ENCODE measurements at places on chromosomes 7 and 10.

- peak; percentile 90 for DNase-seq
Measured at GRCh38 chr10:60661637-60662036, 116.6 kb upstream of the CDK1 start.

DNA sequence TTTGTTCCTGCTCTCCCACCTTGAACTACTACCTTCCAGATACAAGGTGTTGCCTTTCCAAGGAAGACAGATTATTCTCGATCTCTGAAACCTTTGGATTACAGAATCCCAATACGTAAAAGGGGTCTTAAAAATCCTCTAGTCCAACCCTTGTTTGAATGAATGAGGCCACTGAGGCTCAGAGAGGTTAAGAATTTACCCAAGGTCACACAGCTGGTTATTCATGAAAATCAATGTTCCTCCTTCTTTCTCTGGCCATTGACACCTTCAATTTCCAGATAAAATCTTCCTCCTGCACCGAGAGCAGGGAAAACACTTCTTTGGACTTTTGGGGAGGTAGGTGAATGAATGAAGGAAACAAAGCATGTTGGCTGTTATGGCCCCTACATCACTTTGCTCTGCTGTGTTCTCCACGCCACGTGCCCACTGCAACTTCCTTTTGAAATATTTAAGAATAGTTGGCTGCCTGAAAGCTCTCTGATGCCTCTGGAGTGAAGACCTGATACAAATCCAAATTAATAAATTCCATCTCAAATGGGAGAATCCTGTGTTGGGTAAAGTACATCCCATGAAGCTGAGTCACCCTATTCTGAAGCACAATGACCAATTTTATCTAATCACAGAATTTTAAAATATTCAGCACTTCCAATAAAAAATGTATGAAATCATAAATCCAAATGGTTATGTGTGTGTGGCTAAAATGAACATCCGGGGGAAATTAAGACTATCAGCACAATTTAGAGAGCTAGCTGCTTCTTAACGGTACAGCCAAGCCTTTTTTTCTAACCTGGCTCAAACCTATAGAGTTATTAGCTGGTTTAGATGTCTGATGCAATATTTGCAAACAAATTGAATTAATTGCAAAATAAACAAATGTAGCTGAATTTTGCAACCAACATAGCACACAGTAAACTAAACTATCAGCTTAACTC is 7.3 kb downstream of the SVIL start:
- DNase-seq: peak; percentile 71

GRCh38 chr7:39735903-39736302 is 112.5 kb downstream of the RALA start:
- peak; percentile 86 for DNase-seq

GRCh38 chr10:117734731-117735405 is 192.3 kb downstream of the EMX2 start:
- DNase-seq: no peak

DNA sequence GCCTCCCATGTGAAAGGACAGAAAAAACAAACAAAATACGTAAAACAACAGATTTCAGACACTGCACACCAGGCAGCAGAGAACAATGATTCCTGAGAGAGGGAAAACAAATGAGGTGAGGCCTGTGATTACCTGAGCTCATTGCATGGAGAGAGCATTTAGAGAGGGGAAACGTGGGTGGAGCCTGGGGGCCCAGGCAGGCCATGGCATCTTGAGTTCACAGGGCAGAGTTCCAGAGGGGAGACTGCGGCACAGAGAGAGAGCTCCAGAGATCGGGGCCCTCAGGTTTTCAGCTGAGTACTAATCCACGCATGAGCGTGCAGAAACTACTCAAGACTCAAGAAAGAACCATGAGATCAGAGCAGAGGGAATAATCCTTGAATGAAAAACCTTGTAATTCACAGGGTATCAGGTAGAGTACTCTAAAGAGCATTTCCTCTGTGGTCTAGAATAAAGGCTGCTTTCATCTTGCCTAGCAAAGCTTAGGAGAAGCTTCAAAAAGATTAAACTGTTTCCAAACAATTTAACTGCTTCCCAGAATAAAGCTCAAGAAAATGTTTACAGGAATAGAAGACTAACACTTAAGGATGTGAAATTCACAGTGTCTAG is 46.6 kb upstream of the ARHGAP12 start:
- DNase-seq: no peak

GRCh38 chr7:45151131-45151684 is 6.4 kb upstream of the RAMP3 start:
- DNase-seq: no peak

DNA sequence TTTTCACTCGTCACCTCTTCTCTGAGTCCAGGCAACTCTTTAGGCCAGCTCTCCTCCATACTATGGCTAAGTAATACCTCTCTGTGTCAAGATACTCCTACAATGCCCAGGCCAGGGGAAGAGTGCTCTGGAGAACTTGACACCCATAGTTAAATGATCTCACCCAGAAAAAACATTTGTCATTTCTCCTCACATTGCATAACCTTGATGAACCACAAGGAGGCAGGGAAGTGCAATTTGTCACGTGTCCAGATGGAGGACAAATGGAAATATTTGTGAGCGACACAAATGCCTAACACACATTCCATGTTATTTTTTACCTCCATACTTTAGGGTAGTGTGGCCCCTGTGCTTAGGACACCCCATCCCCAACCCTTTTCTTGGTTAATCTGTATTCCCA is 78.3 kb downstream of the HTR7 start:
- peak; percentile 17 for DNase-seq

- DNase-seq: peak; percentile 46
Measured at GRCh38 chr7:94509264-94509886, at the start of gene CASD1. Gene CASD1 (plus strand): TSS chr7:94509809. CDS start chr7:94510085, 276 bp downstream.

- no peak for DNase-seq
Measured at GRCh38 chr10:128567551-128567950, 441.3 kb upstream of the MKI67 start.

DNA sequence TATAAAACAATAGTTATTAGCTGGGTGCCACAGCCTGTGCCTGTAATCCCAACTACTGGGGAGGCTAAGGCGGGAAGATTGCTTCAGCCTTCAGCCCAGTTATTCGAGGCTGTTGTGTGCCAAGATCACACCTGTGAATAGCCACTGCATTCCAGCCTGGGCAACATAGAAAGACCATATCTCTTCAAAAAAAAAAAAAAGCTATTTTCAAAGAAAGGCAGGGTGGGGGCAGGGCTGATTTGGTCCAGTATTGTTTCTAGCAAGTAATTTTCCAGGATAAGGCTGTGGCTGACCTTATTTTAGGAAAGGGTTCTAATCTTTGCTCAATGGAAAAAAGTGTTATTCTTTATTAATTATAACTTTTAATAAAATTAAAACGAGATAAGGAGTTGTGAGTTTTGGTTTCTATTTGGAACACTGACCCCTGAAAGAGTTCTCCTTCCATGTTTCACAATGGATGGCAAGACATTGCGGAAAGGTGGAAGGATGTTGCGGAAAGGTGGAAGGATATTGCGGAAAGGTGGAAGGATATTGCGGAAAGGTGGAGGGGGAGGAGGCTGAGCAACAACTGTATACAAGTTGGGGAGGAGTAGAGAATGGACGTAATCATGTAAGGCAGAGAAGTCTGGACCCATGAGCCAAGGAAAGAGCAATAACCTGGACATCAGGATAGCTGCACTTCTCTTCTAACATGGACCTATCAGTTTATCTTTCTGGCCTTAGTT is 1.5 kb upstream of the C1GALT1 start:
- no peak for DNase-seq

- no peak for DNase-seq
Measured at GRCh38 chr10:44807451-44807850, 103.7 kb upstream of the TMEM72 start.

DNA sequence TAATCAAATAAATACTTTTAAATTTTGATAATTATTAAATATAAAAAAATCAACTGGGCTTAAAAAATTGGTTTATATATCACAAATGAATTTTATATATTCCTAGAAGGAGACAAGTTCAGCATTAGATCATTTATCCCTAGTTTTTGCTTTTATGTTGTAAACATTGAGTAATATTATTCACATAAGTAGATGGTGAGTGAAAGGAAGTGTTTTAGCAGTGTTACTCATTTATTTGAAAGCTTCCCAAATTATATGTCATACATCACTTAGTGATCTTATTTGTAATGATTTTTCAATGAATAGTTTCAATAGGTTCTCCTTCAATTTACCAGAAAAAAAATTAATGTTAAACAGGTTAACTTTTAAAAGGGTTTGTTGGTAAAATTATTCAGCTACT is 15.8 kb downstream of the KLLN start:
- no peak for DNase-seq

DNA sequence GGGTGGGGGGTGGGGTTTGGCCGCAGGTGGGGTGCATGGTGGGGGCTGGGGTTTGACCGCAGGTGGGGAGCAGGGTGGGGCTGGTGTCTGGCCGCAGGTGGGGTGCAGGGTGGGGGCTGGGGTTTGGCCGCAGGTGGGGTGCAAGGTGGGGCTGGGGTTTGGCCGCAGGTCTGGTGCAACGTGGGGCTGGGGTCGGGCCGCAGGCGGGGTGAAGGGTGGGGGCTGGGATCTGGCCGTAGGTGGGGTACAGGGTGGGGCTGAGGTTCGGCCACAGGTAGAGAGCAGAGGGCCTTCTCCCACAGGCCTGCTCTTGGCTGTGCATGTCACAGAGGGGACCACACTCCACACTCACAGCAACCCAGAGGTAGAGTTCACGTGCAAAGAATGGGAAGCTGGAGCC is 586.6 kb downstream of the PTPRN2 start:
- DNase-seq: no peak

DNA sequence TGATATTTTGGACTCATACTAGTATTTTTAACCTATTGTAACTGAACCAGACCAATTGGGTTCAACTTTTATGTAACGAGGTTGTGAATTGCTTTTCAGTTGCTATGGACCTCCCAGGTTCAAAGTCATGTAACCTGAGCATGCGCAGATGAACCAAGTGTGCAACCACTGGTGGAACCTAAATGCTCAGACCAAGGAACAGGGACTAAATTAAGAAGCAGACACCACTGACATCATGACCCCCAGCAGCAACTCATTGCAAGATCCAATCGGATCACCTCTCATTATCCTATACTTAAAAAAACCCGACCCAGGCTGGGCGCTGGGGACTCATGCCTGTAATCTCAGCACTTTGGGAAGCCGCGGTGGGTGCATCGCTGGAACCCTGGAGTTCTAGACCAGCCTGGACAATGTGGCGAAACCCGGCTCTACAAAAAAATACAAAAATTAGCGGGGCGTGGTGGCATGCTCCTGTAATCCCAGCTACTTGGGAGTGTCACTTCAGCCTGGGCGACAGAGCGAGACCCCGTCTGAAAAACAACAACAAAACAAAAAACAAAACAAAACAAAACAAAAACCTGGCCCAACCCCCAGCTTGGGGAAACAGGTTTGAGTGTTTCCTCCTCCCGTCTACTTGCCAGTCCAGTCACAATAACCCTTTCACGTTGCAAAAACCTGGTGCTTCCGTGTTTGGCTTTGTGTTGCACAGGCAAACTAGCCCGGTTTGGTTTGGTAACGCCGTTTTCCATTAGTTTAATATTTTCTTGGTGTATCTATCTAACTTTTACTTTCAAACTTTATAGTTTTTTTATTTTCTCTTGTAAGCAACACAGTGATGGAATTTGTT is 11.3 kb upstream of the ZNF518A start:
- no peak for DNase-seq

DNA sequence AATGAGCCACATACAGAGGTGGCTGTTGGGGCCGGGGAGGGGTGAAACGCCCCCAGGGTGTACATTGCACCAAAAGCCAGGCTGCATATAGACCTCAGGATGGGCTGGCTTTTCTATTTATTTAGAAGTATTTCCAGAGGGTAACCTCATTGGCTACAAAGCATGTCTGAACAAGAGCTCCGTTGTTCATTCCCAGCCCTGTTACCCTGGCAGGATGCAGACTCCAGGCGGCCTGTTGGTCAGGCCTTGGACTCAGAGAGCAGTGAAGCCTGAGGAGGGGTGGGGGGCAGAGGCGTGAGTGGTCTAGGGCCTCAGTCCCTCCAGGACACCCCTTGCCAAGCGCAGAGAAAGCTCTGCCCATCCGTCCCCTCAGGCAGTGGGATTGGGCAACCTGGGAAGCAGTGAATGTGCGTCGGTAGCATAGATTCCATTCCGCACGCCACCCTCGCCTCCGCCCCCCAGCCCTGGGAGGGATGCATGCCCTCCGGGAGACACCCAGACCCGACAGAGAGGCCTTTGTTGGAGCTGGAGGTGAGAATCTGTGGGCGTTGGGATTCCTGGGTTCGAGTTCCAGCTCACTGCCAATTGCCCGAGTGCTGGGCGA is 41.9 kb downstream of the TCF7L2 start:
- no peak for DNase-seq

DNA sequence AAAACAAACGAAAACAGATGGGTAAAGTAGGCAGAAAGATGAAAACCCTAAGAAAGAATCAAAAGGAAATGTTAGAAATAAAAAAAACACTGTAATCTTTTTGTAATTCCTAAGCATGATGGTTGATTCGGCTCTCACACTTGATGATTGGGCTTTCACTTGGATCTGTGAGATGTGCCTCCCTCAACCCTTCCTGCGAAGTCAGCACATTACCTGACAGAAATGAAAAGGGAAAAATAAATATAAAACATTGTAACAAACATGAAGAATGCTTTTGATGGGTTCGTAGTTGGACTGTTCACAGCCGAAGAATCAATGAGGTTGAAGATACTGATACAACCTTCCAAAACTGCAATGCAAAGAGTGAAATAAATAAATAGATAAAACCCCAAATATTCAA is 99.8 kb downstream of the AKR1D1 start:
- DNase-seq: no peak

DNA sequence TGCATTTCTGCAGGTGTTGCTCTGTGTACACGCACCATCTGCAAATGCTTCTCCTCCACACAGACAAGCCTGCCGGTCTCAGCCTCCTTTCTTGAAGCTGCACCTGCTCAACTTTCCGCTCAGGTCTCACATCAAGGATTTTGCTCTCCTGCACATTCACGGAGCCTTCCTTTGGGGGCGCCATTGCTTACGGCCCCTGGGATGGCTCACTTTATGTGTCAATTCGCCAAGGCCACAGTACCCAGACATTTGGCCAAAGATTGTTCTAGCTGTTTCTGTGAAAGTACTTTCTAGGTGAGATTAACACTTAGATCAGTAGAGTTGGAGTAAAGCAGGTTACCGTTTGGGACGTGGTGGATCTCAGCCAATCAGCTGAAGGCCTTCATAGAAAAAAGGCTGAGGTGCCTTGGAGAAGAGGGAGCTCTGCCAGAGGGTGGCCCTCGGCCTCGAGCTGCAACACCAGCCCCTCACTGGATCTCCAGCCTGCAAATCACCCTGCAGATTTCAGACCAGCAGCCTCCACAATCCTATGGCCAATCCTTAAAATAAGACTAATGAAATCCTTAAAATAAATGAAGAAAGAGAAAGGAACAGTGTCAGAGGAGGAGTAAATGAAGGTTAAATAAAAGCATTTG is 39.9 kb upstream of the PPP2R2D start:
- no peak for DNase-seq

GRCh38 chr10:117486606-117487005 is 55.9 kb upstream of the EMX2 start:
- no peak for DNase-seq

GRCh38 chr10:81843042-81843441 is 32.0 kb upstream of the NRG3 start:
- no peak for DNase-seq

GRCh38 chr10:124722798-124723783 is 21.1 kb downstream of the FAM53B start:
- DNase-seq: no peak

GRCh38 chr7:39952374-39952773 is 2.3 kb downstream of the CDK13 start:
- DNase-seq: peak; percentile 48

- no peak for DNase-seq
Measured at GRCh38 chr10:100183481-100183880, 2.3 kb downstream of the ERLIN1 start.

GRCh38 chr10:14625765-14626525 is 148.8 kb downstream of the FAM107B start:
- DNase-seq: no peak
